ENCODE measurements at places on chromosomes 3 and 15. TPM values are rescaled to one million over a fixed set of nuclear protein-coding genes. Genes with fewer than 3 reads are reported as not detected.

GRCh38 chr15:28098766-28099554, at the start of gene OCA2:
Gene OCA2, minus strand, starts transcription at chr15:28099315. Its CDS starts 17,441 bp downstream, at chr15:28081874.
- peak; percentile 56 for DNase-seq

The PLA2G4E gene
- total RNA-seq = not detected

DNA sequence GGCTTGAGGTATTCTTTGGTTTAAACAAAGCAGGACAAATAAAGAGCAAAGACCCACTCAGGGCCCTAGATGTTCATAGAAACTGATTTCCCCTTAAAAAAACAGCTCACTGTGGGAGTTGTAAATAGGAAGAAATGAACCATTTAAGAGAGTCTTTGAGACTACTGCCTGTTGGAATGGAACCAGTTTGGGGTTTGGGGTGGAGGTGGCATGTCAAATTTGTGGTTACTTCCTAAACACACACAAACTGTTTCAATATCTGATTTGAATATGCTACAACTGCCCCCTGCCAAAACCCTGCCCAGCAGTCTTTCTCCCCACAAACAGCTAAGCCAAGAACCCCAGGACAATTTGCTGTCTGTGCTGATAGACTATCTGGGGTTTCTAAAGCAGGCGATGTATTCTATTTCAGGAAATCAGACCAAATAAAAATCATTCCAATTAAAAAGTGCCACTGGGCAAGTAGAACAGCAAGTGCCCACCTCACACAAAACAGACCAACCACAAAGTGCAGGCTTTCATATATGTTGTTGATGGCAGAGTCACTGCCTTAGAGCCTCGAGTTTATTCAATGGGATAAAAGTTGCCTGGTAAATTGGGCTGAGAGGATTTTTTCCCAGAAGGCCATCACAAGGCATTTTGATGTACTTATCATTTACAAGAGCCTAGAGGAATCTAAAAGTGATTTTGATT, 293.9 kb upstream of the PROK2 start:
- no peak for DNase-seq

GRCh38 chr3:32483772-32484171, 18.9 kb downstream of the CMTM6 start:
- DNase-seq = no peak

DNA sequence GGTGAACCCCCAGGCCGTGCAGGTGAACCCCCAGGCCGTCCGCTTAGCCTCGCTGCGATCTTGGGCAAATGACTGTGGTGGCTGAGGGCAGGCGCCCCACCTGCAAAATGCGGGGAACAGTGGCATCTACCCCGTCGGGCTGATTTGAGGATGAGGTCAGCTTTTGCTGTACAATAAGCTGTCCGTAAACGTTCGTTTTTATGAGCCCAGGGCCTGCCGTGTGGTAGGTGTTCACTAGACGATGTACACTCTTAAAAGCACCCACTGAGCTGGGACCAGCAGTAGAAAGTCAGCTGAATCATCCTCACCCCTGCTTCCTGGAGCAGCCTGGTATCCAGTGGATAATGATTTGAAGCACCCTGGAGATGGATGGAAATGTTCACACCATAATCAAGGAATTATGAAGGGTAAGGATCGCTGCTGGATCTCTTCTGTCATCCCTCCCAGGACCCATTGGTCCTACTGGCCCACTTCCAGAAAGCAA, 943 bp upstream of the PCSK6 start:
- no peak for DNase-seq

- no peak for DNase-seq
Measured at GRCh38 chr15:65867244-65867643, 2.0 kb upstream of the RAB11A start.

DNA sequence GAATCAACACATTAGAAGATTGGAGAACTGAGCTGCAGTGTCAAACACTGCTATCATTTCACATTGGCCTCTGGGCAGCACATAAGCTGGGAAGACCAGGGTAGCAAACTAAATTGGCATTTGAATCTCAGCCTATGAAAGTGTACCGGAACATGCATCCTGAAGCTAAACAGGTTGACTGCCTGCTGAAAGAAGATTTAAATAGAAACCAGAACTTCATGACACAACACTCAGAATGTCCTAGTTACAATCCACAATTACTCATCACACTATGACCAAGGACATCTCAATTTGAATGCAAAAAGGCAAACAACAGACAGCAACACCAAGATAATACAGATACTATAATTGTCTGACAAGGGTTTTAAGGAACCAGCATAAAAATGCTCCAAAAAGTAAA, 26.2 kb downstream of the TM2D3 start:
- DNase-seq = no peak

DNA sequence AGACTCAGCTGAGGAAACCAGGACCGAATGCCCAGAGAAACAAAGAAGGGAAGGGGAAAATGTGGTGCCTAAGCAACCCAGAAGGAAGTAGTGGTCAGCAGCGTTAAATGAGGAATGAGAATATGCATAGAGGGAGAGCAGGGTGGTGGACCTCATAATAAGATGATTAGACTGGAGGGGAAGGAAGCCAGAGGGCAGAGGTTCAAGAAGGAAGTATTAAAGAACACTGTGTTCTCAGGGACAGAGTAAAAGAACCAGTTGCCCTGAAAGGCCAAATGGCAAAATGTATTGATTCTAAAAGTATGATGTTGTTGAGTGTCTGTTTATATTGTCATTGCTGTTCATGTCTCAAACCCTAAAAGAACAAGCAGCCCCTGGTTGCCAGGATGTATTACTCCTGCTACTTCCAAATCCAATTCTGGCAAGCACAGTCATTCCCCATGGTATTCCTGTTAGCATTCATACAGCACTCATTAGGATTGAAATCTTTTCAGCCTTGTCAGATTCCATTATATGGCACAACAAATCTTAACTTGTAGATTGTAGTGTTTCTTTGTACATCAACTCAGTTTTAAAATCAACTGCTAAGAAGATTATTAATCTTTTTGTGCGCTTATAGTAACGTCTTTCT, 23.4 kb downstream of the P2RY1 start:
- DNase-seq = no peak

DNA sequence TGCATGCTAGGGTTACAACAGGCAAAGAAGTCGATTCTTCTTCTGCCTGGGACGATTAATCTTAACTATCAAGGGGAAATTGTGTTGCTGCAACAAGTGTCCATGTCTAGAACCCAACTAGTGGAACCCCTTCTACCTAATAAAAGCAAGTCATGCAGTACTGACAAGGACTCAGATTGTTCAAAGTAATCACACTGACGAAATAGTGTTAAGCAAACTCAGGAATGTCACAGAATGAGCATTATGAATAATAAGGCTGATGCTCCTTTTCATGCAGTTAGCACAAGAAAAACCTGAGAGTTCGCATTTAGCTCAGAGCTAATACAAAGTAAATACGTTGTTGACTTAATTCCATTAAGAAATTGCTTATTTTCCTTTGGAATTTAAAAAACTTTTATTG, 47.5 kb upstream of the TRIM42 start:
- no peak for DNase-seq

GRCh38 chr3:134464064-134464688, 21.6 kb downstream of the ANAPC13 start:
- no peak for DNase-seq

The C3orf22 gene
- not detected for total RNA-seq

DNA sequence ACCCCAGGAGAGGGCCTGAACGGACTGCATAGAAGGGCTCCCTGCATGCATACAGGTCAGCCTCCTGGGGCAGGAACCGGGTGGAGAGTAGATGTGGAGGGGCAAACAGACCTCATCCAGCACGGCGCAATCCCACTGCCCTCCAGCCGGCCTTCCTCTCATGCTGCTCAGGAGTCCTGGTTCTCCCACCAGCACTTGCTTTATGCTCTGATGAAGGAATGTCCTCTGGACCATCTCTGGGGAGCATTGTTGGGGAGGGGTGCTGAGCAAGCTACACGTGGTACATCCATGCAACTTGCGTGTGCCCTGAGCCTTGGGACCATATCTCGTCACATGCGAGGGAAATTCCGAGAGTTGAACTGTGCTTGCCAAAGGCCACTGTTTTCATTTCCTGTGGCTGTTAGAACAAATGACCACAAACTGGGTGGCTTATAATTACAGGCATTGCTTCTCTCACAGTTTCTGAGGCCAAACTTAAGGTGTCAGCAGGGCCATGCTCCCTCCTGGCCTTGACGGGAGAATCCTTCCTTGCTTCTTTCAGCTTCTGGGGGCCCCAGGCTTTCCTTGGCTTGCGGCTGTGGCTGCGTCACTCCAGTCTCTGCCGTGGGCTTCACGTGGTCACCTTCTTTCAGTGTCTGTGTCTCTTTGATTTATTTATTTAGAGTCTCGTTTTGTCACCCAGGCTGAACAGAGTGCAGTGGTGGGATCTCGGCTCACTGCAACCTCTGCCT, 12.2 kb downstream of the SELENOS start:
- DNase-seq = no peak

DNA sequence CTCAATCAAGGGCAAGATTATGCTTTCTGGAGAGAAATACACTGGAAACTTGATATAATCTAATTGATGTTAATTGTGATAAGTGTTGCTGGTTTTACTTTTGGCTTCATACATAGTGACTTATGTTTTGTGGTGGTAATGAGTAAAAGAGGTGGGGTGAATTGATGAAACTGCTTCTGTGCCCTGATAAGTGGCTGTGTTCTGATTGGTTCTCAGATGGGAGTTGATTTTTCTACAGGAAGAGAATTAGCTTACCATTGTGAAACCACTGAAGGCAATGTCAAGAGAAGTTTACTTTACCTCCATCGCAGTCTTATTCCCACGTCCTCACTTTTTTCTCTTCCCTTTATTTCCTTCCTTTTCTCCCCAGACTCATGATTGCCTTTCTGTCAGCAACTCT, 23.8 kb downstream of the TMEM45A start:
- DNase-seq = no peak

The LMAN1L gene
- total RNA-seq = 0.55 TPM

GRCh38 chr3:15064299-15064834, 748 bp downstream of the MRPS25 start:
- DNase-seq = no peak

DNA sequence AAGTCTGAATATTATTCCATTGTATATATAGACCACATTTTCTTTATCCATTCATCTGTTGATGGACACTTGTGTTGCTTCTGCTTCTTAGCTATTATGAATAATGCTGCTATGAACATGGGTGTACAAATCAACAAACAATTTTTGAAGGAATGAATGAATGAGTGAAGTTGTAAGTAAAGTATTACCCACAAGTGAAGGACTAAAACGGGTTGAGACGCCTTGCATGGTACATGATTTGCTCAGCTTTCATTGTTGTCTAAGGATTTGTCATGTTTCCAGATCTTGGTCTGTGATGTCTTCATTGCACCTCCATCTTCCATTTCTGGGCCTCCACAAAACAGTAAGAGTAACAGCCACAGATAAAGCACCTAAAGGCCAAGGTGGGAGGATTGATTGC, 20.5 kb downstream of the IFT122 start:
- DNase-seq = no peak

- no peak for DNase-seq
Measured at GRCh38 chr3:66326340-66326739, 105.5 kb downstream of the SLC25A26 start.

DNA sequence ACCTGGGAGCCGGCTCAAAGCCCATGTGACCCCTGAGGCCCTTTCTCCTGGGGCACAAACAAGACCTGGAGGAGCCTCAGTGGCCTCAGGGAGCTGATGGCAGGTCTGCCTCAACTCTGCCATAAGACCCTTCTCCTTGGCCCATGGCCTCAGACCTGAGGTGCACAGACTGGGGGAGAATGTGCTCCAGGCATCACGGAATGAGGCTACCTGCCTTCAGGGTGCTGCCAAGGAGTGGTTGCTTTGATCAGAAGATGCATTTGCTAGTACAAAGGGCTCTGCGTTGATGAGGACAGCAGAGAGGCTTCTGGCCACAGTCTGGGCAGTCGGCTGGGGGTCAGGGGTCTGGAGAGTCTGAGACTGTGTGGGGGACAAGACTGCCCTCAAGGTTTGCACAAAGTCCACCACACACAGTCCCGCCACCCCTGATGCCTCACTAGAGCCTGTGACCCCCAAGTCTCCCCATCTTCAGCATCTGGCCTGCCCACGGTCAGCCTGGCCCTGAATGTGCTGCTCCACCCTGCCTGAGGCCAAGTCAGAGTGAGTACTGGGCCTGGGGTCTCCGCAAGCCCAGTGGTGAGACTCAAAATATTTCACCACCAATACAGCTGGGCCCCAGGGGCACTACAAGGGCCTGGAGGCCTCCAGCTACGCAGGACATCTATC, 26.6 kb downstream of the ALDH1L1 start:
- DNase-seq = no peak

The BBX gene
- total RNA-seq = 42.8 TPM

DNA sequence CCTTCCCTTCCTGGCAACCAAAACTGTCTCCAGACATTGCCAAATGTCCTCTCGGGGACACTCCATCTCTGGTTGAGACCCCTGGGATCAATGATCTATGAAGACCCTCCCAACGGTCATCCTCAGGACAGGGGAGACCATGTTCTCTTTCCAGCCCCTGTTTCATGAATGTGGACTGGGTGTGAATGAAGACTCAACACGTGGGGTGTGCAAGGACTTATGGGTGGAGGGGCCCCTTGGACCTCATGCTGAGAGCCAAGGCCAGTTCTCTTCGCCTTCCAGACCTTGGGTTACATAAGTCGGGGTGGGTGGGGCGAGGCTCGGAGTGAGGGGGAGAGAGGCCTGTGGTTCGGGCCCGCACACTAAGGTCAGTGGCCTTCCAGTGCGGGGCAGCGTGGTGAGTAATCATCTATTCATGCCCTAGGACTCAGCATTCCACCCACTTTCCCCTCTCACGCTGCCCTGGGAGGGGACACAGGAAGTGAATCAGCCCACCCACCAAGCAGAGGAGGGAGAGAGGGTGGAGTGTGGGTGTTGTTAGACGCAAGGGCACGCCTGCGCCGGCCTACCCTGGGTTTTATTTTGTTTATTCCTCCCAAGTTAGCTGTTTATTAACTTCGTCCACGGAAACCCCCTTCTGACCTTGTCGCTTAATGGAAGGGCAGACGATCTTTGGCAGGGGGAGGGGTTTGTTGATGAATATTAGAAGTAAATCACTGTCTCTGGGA, 6.7 kb downstream of the PAQR5 start:
- no peak for DNase-seq

GRCh38 chr15:39770748-39771689, 11.6 kb downstream of the FSIP1 start:
- DNase-seq = no peak

DNA sequence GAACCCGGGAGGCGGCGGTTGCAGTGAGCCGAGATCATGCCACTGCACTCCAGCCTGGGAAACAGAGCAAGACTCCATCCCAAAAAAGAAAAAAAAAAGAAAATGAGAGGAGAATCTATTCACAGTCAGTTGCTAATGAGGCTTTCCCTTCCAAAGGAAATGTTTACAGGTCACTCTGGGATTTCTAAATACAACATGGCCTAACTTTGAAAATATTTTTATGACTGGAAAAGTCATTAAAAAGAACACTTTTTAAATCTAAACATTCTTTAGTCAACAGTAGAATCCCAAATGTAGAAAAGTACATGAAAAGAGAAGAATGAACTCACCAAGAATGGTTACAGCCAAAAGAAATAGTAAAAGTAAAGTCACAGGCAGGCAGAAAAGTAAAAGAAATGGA, 78.6 kb downstream of the PLD1 start:
- no peak for DNase-seq

- DNase-seq = peak; percentile 18
Measured at GRCh38 chr3:13879102-13879945, 547 bp downstream of the WNT7A start.

Data from activated T-cell treated with anti-CD3 and anti-CD28 coated beads, Interleukin-2, amount 50 U/mL, for 4 hours (primary cell).